Activated CD4-positive, alpha-beta memory T cell treated with anti-CD3 and anti-CD28 coated beads, Interleukin-2, amount 10 ng/mL, durations not matched to agents 7 days and 5 days (primary cell): ENCODE measurements at places on chromosomes 1 and 21. TPM values are rescaled to one million over a fixed set of nuclear protein-coding genes. Genes with fewer than 3 reads are reported as not detected.

Gene MCL1
- total RNA-seq, result 470 TPM

Gene HCRTR1
- not detected for total RNA-seq

Gene TNFRSF1B
- total RNA-seq, result 434 TPM

DNA sequence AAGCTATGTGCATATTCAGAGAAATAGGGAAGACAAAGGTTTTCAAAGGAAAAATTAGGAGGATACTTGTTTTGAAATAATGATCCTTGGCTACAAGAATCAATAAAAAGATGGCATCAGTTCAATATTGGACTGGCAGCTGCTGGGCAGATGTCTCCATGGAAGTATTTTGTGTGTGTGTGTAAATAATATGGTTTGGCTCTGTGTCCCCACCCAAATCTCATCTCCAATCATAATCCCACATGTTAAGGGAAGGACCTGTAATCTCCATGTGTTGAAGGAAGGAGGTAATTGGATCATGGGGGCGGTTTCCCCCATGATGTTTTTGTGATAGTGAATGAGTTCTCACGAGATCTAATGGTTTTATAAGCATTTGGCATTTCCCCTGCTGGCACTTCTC lies 40.4 kb upstream of the LRRC7 start:
- no peaks in the 10 kb centered on the region for H3K4me1 ChIP-seq
- no peaks in the 10 kb centered on the region for H3K36me3 ChIP-seq
- no peaks in the 10 kb centered on the region for H3K27me3 ChIP-seq
- no peak overlapping the region for H3K4me3 ChIP-seq
- DNase-seq, result no peak

GRCh38 chr1:232766904-232767303 lies 38.3 kb upstream of the MAP10 start:
- DNase-seq, result no peak
- H3K27ac ChIP-seq, result no peak overlapping the region
- H3K4me3 ChIP-seq, result no peak overlapping the region
- no peaks in the 10 kb centered on the region for H3K4me1 ChIP-seq
- no peaks in the 10 kb centered on the region for H3K36me3 ChIP-seq

DNA sequence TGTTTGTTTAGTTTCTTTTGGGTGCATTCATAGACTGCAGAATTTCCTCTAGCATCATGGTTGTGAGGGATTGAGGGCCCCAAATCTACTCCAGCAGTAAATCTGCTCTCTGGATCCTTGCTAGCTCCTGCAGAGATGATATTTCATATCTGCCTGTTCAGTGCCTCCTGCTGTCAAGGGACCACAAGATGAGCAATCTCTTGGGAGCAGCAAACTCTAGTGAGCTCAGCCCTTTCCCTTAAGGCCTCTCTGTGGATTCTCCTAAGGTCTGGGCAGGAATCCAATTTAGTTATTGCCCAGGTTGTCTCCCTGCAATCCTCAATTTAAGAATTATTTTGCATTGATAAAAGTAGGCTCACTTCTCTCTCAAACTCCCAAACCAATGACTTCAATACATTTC lies 76.9 kb downstream of the RGS18 start:
- no peaks in the 10 kb centered on the region for H3K27me3 ChIP-seq
- no peak for DNase-seq
- H3K4me1 ChIP-seq, result no peaks in the 10 kb centered on the region
- no peak overlapping the region for H3K4me3 ChIP-seq

GRCh38 chr1:45051005-45051772 lies 39.1 kb downstream of the UROD start:
- DNase-seq, result no peak
- no peak overlapping the region for H3K27ac ChIP-seq
- peak overlapping the region; percentile 9 for H3K4me3 ChIP-seq
- peaks cover 14% of the 10 kb centered on the region for H3K4me1 ChIP-seq
- peaks cover 1% of the 10 kb centered on the region for H3K27me3 ChIP-seq

- peaks cover 9% of the 10 kb centered on the region for H3K4me1 ChIP-seq
- peaks cover 75% of the 10 kb centered on the region for H3K27me3 ChIP-seq
- no peak for DNase-seq
- H3K36me3 ChIP-seq, result no peaks in the 10 kb centered on the region
Measured at GRCh38 chr1:212512816-212513559, 80.3 kb downstream of the NENF start.

GRCh38 chr1:175172503-175172902 lies 20.1 kb downstream of the KIAA0040 start:
- H3K36me3 ChIP-seq, result peaks cover 90% of the 10 kb centered on the region
- no peak overlapping the region for H3K27ac ChIP-seq
- peaks cover 73% of the 10 kb centered on the region for H3K4me1 ChIP-seq
- no peak overlapping the region for H3K4me3 ChIP-seq
- H3K27me3 ChIP-seq, result no peaks in the 10 kb centered on the region

DNA sequence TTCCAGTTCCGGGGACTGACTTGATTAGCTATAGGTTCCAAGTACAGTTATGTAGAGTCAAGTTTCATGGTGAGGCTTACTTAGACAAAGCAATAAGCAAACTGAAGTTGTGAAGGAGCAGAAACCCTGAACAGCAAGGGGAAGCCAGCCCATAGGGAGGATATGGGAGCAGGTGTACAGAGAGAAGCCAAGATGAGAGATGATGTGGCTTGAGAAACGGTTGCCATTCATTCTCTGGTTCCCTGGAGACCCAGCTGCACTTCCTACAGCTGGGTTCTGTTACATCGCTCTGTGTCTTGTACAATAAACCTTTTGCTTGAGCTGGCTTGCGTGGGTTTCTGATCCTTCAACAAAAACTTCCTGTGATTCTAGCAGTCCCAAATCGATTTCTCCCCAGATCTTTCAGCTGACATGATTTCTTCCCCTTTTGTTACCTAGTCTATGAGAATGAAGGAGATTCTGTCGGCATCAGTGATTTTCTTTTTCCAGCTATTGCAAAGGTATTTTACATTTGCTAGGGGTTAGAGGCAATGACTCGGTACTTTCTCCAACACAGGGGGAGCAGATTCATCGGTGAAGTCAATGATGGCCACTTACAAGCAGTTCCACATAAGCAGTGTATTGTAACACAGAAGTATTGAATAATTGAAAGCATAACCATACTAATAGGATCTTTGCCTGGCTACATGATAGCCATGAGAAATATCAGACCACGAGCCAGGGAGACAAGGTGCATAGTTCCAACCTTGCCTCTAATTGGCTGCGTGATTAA lies 67.3 kb downstream of the URB2 start:
- no peak overlapping the region for H3K27ac ChIP-seq
- no peak overlapping the region for H3K4me3 ChIP-seq
- peaks cover 11% of the 10 kb centered on the region for H3K4me1 ChIP-seq
- H3K27me3 ChIP-seq, result peaks cover 8% of the 10 kb centered on the region
- no peaks in the 10 kb centered on the region for H3K36me3 ChIP-seq

DNA sequence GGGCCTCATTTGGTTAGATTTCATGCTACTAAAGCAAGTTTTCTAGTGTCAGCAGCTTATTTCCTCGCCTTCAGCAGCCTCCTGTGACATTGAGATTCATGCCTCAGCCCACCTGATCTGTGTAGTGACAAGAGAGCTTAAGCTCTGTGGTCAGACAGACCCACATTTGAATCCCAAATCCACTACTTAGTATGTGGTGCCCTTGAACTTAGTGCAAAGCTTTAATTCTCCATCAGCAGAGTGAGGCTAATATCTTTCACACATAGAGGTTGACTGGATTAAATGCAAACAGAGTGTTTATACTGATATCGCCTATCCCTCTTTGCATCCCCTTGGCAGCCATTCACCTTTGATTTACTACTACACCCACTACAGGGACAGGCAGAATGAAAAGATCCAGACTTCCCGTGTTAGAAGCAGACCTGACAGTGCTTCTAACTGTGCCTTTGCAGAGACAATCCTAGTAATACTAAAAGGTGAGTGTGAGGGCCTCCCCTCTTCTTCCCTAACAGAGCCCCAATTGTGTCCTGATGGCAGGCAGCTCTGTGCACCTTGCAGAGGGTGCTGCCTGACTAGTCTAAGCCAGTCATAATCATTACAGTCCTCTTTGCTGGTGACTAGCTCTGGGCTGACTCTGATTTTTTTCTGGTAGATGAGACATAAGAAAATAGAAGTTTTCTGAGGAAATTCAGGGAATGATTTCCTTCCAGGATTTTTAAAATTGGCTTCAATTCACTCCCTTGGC lies 264.0 kb downstream of the CTH start:
- no peaks in the 10 kb centered on the region for H3K36me3 ChIP-seq
- no peaks in the 10 kb centered on the region for H3K27me3 ChIP-seq
- H3K27ac ChIP-seq, result no peak overlapping the region

DNA sequence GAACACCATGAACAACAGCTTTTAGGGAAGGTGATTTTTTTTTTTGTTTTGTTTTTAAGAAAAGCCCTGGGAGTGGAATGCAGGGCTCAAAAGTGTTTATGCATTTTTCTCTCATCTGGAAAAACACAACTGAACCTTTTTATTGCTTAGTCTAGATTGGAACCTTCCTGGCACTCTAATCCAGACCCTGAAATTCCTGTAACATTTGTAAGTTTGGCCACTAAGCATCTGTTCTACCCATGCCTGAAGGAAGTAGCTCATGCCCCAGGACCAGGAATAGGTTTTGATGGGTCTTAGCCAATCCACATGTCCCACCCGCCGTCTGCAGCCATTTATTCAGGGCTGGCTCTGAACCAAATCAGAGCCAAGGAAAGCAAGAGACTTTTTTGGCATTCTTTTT lies 39.7 kb upstream of the SLC2A1 start:
- no peaks in the 10 kb centered on the region for H3K27me3 ChIP-seq
- DNase-seq, result no peak
- H3K27ac ChIP-seq, result no peak overlapping the region
- no peak overlapping the region for H3K4me3 ChIP-seq
- no peaks in the 10 kb centered on the region for H3K4me1 ChIP-seq

GRCh38 chr1:8911416-8912309 lies 33.2 kb upstream of the ENO1 start:
- no peak overlapping the region for H3K27ac ChIP-seq
- DNase-seq, result no peak
- no peaks in the 10 kb centered on the region for H3K36me3 ChIP-seq
- peaks cover 17% of the 10 kb centered on the region for H3K27me3 ChIP-seq

- no peak overlapping the region for H3K27ac ChIP-seq
- no peak for DNase-seq
- H3K4me1 ChIP-seq, result no peaks in the 10 kb centered on the region
- H3K36me3 ChIP-seq, result no peaks in the 10 kb centered on the region
- no peak overlapping the region for H3K4me3 ChIP-seq
Measured at GRCh38 chr1:118960026-118960561, 28.0 kb downstream of the TBX15 start.

- no peak overlapping the region for H3K27ac ChIP-seq
- no peaks in the 10 kb centered on the region for H3K27me3 ChIP-seq
- no peak overlapping the region for H3K4me3 ChIP-seq
- H3K36me3 ChIP-seq, result peaks cover 35% of the 10 kb centered on the region
- peaks cover 30% of the 10 kb centered on the region for H3K4me1 ChIP-seq
Measured at GRCh38 chr1:172585861-172586260, 52.9 kb downstream of the SUCO start.

DNA sequence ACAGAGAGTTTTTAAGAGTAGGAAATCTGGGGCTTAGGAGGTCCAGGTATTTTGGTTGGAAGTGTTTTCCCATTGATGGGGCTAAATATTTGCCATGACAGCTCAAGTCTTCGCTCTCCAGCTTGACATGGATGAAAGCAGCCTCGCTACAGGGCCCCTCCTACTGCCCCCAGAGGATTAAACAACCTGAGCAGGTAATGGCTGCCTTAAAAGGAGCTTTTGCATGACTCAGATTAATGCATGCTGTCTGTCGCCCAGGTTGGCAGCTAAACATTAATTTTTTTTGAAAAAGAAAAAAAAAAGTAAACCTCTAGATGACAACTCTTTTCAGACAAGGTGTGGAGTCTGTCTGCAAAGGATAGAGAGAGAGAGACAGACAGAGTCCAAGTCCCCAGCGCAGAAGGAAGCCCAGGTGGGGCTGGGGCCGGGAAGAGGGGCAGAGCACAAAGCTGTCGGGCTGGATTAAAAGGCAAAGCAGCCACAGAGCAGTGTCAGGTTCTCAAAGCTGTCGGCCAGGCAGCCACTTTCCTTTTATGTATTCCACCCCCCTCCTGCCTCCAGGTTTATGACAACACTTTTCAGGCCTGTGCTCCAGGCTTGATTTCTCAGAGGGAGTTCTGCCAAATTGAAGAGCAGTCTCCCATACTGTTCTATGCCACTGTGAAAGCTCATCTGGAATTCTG lies 127.9 kb downstream of the CLIC6 start:
- H3K27ac ChIP-seq, result no peak overlapping the region
- peaks cover 56% of the 10 kb centered on the region for H3K36me3 ChIP-seq
- DNase-seq, result no peak

GRCh38 chr1:222394224-222394623 lies 153.7 kb downstream of the HHIPL2 start:
- H3K27me3 ChIP-seq, result no peaks in the 10 kb centered on the region
- no peaks in the 10 kb centered on the region for H3K36me3 ChIP-seq
- no peak overlapping the region for H3K4me3 ChIP-seq
- H3K27ac ChIP-seq, result no peak overlapping the region
- no peaks in the 10 kb centered on the region for H3K4me1 ChIP-seq
- DNase-seq, result no peak

GRCh38 chr1:189429610-189430009 lies 1048.1 kb downstream of the BRINP3 start:
- H3K4me1 ChIP-seq, result no peaks in the 10 kb centered on the region
- H3K4me3 ChIP-seq, result no peak overlapping the region
- H3K36me3 ChIP-seq, result no peaks in the 10 kb centered on the region
- no peak overlapping the region for H3K27ac ChIP-seq
- no peak for DNase-seq

DNA sequence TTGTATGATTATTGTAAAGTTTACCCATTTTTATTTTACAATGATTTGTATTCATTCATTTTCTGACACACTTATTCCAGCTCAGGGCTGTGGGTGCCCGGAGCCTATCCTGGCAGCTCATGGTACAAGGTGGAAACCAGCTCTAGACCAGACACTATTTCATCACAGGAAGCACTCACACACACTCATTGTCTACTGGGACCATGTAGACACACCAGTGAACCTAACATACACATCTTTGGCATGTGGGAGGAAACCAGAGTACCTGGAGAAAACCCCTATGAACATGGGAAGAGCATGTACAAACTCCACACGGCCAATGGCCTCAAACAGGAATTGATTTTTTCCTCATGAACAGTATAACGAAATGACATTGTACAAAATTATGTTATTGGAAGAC lies 2.4 kb downstream of the DTL start:
- DNase-seq, result no peak
- peaks cover 60% of the 10 kb centered on the region for H3K4me1 ChIP-seq
- H3K27me3 ChIP-seq, result no peaks in the 10 kb centered on the region
- peaks cover 43% of the 10 kb centered on the region for H3K36me3 ChIP-seq

GRCh38 chr1:225746361-225747179 lies 31.1 kb upstream of the SRP9 start:
- DNase-seq, result no peak
- H3K4me3 ChIP-seq, result no peak overlapping the region
- no peaks in the 10 kb centered on the region for H3K36me3 ChIP-seq
- peaks cover 2% of the 10 kb centered on the region for H3K27me3 ChIP-seq
- no peaks in the 10 kb centered on the region for H3K4me1 ChIP-seq

- no peak for DNase-seq
- H3K27ac ChIP-seq, result no peak overlapping the region
- H3K4me1 ChIP-seq, result no peaks in the 10 kb centered on the region
- peaks cover 2% of the 10 kb centered on the region for H3K27me3 ChIP-seq
- H3K36me3 ChIP-seq, result no peaks in the 10 kb centered on the region
- no peak overlapping the region for H3K4me3 ChIP-seq
Measured at GRCh38 chr1:227092069-227092468, 152.0 kb downstream of the COQ8A start.
